ENCODE measurements at places on chromosomes 7 and 10.

- DNase-seq = no peak
Observed at GRCh38 chr10:102712843-102713538, 1.2 kb downstream of the ARL3 start.

DNA sequence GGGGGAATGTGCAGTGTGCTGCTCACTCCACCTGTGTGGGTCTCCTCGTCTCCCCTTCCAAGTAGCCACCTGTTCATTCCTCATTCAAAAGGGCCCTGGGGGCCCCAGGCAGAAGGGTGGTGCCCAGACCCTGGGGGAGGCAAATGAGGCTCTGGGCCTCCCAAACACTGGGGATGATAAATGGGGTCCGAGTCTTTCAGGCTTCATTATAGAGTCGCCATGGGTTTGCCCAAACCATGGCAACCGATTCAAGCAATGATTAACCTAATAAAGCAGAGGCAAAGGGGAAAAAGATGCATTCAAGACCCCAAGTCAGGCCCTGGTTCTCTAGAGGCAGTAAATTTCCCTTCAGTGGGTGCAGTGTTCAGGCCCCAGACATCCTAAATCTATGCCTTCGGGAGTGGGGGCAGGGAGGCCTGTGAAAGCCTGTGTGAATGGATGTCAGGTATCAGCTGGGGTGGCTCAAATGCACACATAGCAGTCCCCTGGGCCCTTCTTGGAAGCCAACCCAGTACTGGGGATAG lies 10.4 kb downstream of the NEUROG3 start:
- DNase-seq = no peak

DNA sequence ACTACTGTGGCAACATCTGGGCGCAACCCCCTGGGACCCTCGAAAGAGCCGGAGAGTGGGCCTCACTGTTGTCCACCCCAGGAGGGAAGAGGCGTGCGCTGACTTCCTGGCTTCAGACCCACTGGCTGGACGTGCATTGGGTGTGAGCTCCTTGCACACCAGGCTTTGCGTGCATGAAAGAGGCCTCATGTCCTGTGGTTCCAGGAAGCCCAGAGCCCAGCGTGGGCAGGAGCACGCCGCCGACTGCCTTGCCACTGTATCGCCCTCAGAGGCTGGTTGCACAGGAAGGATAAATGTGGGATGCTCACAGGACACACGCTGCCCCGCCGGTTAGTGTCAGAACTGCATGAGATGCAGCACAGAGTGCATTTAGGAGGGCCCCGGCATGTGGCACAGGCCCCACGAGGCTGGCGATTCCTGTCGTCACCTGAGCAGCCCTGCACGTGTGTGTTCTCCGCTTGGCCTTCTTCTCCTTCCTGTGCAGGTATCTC lies 8.5 kb upstream of the JAKMIP3 start:
- no peak for DNase-seq

DNA sequence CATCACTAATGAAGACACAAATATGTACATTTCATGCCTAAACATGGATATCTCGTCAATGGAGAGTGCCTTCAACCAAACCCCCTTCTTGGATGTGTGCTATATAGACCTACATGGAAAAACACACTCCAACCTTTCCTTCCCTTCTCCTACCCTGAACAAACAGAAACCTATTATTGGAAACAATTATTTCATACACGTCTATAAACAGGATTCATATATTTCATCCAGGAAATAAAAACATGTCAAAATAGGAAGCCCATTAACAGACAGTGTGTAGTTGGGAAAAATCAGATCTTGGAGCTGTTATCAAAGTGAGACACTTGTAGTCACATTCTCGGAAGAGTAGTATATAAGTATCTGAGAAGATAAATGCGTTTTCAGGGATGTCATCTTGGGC lies 81.1 kb downstream of the NRP1 start:
- no peak for DNase-seq

DNA sequence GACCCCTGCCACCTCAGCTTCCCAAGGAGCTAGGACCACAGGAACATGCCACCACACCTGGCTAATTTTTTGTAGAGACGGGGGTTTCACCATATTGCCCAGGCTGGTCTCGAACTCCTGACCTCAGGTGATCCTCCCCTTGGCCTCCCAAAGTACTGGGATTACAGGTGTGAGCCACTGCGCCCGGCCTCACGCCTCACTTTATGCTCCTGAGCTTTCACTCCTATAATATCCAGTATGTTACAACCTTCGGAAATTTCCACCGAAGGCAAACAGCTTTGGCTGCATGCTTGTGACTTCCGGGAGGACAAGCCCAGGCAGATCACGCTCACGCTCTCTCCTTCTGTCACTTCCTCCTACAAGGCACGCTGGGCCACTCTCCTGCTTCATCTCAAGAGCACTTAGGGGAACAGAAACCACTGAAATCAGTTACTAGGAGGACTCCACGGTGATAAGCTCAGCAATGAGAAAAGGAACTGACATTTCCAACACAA lies 4.4 kb upstream of the MAD1L1 start:
- DNase-seq = no peak

- DNase-seq = no peak
Observed at GRCh38 chr7:25839084-25839769, 312.8 kb upstream of the NFE2L3 start.

DNA sequence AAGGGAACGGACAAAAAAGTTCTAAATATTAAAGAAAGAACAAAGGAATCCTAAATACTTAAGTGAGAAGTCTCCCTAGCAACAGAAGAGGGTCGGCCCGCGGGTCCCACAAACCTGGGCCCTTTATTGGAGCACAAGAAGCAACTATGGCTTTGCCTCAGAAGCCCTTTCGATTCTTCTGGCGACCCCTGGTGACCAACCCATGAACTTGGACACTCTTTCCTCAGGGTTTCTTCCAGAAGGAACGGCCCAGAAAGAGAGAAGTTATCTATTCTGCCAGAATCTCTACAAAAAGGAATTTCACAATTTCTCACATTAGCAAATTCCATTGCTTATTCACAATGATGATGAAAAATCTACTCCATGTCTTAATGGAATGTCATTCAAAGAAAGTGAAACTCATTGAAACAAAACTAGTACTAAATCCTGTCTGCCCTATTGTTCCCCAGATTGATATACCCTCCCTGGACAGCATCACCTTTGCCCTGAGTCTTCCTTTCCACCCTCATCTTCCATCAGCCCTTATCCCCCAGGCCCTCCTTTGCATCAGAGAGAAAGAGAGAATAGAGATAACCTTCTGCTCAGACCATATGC lies 43.7 kb downstream of the CPVL start:
- DNase-seq = peak; percentile 26

GRCh38 chr10:43251419-43252165 lies 15.3 kb downstream of the RASGEF1A start:
- no peak for DNase-seq

DNA sequence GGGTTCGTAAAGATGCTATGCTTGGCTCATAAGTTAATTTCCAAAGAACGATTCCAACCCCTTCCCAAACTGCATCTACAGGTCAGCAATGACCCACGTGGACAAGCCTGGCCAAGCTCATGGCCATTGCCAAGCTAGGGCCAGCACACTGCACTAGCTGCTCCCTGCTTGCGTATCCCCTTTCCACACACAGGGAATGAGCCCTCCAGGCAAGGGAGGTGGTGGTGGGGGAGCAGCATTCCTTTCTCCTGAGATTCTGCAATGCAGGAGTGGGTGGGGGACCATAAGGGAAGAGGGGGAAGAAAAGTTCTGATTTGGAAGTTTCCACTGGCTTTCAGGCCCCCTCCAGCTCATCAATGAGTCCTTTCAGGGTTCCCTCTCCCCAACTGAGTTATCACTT lies 56.0 kb downstream of the SH3PXD2A start:
- no peak for DNase-seq

GRCh38 chr7:48170506-48170905 lies 752 bp upstream of the ABCA13 start:
- no peak for DNase-seq

GRCh38 chr7:6718124-6718523 lies 11.4 kb upstream of the ZNF12 start:
- no peak for DNase-seq

DNA sequence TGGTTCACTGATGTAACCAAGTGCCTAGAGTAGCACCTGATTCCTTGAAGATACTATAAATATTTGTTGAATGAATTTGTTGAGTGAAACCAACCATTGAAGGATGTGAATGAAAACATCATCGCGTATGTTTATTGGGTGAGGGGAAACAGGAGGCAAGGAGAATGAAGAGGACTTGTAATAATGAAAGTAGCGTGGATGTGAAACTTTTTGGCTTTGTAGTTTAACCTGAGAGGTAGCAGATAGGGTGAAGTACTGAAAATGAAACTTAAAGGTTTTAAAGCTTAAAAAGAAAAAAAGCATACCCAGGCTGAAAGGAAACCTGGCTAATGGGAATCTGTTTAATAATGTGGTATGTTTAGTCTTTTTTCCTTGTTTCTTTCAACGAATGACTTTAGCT lies 5.2 kb downstream of the CCNY start:
- peak; percentile 15 for DNase-seq

GRCh38 chr10:127218658-127219057 lies 22.3 kb upstream of the INSYN2A start:
- DNase-seq = no peak

DNA sequence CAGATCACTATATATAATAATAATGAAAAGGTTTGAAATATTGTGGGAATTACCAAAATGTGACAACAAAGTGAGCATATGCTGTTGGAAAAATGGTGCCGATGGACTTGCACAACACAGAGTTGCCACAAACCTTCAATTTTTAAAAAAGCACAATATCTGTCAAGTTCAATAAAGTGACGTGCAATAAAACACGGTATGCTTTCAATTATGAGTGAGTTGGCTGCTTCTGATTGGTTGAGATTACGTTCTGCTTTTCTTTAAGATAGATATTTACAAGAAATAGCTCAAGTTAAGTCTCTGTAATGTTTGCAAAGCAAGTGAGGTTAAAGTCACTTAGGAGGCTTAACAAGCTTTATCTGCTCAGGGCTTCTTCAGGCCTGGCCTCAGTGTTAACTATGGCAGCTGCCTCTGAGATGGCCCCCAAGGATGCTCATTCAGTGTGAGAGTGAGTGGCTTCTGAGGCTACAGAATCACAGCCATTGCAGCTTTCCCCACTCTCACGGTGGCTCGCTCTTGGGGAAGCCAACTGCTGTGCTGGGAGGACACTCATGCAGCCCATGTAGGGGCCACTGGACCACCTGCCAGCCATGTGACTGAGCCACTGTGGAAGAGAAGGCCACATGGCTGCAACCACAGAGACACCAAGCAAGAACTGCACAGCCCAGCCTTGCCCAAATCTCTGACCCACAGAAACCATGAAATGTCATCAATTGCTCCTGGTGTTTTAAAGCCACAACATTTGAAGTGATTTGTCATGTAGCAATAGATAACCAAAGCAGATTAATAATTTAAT lies 78.3 kb upstream of the TMEM72 start:
- no peak for DNase-seq

GRCh38 chr7:11665357-11665756 lies 166.6 kb downstream of the THSD7A start:
- DNase-seq = no peak

DNA sequence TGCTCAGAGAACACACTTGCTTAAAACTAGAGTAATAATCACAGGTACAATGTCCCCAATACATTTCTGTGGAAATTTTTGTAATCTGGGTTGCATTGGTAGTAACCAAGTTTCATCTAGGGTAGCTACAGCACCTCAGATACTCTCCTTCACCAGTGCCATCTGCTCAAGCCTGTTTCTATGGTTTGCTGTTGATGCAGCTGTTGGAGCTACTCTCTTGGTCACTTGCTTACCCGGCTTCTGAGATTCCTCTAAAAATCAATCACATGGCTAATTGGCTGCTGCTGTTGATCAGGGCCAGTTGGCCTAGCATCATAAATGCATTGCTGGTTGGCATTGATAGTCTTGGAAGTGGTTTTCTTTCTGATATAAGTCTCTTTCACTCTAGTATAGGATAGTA lies 220.8 kb downstream of the BICC1 start:
- DNase-seq = no peak

GRCh38 chr7:17674166-17674942 lies 265.9 kb downstream of the SNX13 start:
- no peak for DNase-seq

DNA sequence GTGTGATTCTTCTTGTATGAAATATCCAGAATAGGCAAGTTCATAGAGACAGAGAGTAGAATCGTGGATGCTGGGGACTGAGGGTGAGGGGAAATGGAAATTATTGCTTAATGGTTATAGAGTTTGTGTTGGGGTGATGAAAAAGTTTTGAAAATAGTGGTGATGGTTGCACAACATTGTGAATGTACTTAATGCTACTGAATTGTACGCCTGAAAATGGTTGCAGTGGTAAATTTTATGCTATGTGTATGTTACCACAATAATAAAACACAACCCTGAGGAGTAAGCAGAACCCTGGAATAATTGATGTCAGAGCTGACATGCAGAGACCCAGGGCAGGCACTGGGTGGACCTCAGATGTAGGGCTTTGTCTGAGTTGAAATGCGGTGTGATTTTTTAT lies 57.6 kb downstream of the TACR2 start:
- DNase-seq = no peak

- no peak for DNase-seq
Observed at GRCh38 chr7:132397070-132397469, 179.2 kb downstream of the PLXNA4 start.

DNA sequence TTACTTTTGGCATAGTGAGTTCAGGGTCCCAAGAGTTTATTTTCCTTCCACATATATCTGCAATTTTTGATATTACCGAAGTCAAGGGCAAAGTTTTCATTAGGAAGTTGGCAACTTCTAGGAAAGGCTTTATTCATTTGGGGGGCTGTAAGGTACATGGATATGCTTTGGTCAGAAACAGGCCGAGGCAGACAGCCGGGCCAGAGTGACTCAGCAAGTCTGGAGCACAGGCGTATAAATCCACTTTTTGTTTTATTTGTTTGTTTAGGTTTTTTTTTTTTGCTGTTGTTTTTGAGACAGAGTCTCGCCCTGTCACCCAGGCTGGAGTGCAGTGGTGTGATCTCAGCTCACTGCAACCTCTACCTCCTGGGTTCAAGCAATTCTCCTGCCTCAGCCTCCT lies 3.7 kb downstream of the ZNF680 start:
- DNase-seq = no peak

DNA sequence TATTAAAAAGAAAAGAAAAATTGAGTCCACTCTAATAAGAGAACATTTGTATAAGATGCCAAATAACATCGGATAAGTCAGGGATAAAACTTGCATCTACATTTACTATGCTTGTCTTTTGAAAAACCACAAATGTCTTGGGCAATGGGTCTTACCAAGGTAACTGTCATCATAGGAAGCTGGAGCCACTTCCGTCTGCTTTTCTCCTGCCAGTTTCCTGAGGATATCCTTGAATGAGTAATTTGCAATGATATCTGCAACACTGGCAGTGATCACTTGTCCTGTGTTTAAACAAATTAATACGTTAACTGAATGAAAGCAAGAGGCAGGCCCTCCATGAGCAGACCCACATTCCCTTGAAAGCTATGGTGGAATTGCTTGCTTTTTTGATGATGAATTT lies 47.3 kb downstream of the ITGA8 start:
- no peak for DNase-seq

GRCh38 chr7:75534727-75535307 lies 42.7 kb downstream of the SPDYE5 start:
- DNase-seq = no peak
